ENCODE measurements at places on chromosomes 7 and 10.

DNA sequence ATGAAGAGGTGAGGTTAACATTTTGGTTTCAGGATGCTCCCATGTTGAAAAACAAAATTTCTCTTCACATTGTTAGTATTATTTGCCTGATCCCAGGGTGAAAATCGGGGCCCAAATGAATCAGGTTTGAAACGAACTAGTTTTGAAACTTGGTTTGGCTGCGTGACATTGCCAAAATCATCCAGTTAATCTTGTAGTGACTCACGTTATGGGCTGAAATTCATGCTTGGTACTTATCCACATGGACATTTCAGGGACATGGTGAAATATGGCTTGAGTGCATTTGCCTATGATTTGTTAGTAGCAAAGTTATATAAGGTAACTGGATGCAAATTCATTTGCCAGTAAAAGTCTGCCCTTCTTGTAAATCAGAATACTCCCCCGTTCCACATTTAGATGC lies 97.3 kb downstream of the CFAP58 start:
- DNase-seq: no peak

- no peak for DNase-seq
Observed at GRCh38 chr7:136293272-136293671, 316.1 kb upstream of the MTPN start.

GRCh38 chr7:70113536-70113935 lies 515.3 kb downstream of the AUTS2 start:
- DNase-seq: no peak

GRCh38 chr7:122329145-122329802 lies 24.7 kb upstream of the FEZF1 start:
- no peak for DNase-seq

- no peak for DNase-seq
Observed at GRCh38 chr10:11525503-11525902, 85.9 kb downstream of the USP6NL start.

GRCh38 chr10:116263870-116264655 lies 8.9 kb downstream of the GFRA1 start:
- no peak for DNase-seq

DNA sequence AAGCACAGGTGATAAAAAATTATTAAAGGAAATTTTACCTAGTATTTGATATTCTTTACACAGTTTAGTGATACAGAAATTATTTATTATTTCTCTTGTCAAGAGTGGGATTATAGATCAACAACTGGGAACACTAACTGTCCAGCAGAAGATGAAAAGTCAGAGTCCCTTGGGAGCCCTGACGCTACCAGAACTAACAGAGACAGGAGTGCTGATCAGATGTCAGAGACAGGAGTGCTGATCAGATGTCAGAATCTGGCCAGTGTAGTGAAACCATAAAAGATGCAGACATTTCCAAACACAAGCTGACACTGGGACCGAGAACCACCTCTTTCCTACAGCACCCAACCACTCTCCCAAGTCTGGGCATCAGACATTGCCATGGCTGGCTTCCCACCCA lies 828.2 kb downstream of the TNS3 start:
- DNase-seq: no peak

- peak; percentile 98 for DNase-seq
Observed at GRCh38 chr10:6088721-6089333, at the start of gene RBM17. RBM17 (plus strand) TSS chr10:6089034; CDS start chr10:6097066, 8,032 bp downstream.

- no peak for DNase-seq
Observed at GRCh38 chr7:85673876-85674275, 487.0 kb upstream of the SEMA3D start.

Measured in suppressor macrophage treated with lipopolysaccharide for 1 hour (primary cell).